Glutamatergic neuron (in vitro differentiated cells): ENCODE measurements at places on chromosomes 16 and 17. TPM values are rescaled to one million over a fixed set of nuclear protein-coding genes. Genes with fewer than 3 reads are reported as not detected.
A peak's percentile ranks its signal among the peaks of the same experiment; 100 is the strongest.

- DNase-seq: no peak
- H3K36me3 ChIP-seq: no peaks in the 10 kb centered on the region
- H3K27me3 ChIP-seq: peaks cover 2% of the 10 kb centered on the region
- no peak overlapping the region for H3K27ac ChIP-seq
- no peak overlapping the region for H3K4me3 ChIP-seq
- peaks cover 15% of the 10 kb centered on the region for H3K4me1 ChIP-seq
Observed at GRCh38 chr17:37123941-37124820, 175.4 kb downstream of the AATF start.

Gene ZG16B
- total RNA-seq: not detected

Gene CCL16
- total RNA-seq: not detected

DNA sequence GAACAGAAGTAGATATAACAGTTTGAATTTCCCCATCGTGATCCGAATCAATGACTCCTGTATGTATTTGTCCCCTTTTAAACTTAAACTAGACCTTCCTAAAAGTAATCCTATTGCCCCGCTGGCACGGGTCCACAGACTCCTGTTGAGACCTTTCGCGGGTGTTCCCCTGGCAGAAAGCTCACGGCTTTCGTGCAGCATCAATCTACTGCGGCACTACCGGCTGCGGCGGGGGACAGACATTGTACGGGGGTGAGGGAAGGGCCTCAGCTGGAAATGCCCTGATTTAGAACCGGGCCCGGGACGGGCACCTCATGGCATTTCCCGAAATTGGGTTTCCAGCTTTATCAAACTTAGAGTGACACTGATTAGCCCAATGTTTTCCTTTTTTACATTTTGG, 14.6 kb downstream of the IL32 start:
- H3K27me3 ChIP-seq: peaks cover 8% of the 10 kb centered on the region
- H3K4me1 ChIP-seq: no peaks in the 10 kb centered on the region
- H3K4me3 ChIP-seq: no peak overlapping the region
- no peak for DNase-seq

GRCh38 chr17:79800325-79801155, 3.7 kb upstream of the CBX8 start:
- peak overlapping the region; percentile 85 for H3K4me3 ChIP-seq
- H3K27me3 ChIP-seq: peaks cover 44% of the 10 kb centered on the region
- H3K4me1 ChIP-seq: peaks cover 22% of the 10 kb centered on the region
- H3K36me3 ChIP-seq: peaks cover 3% of the 10 kb centered on the region
- DNase-seq: peak; percentile 71

GRCh38 chr16:85648805-85649204, 35.7 kb downstream of the GSE1 start:
- H3K27me3 ChIP-seq: peaks cover 39% of the 10 kb centered on the region
- H3K27ac ChIP-seq: peak overlapping the region; percentile 76
- H3K36me3 ChIP-seq: no peaks in the 10 kb centered on the region
- H3K4me1 ChIP-seq: peaks cover 34% of the 10 kb centered on the region
- peak overlapping the region; percentile 76 for H3K4me3 ChIP-seq
- no peak for DNase-seq

Gene RHBDL3
- total RNA-seq: 124 TPM

Gene TK1
- 2.5 TPM for total RNA-seq

- H3K27ac ChIP-seq: no peak within 1 kb of the TSS
- H3K27me3 ChIP-seq: peaks cover 2% of the 10 kb centered on the region
- no peaks in the 10 kb centered on the region for H3K36me3 ChIP-seq
Observed at GRCh38 chr16:53052519-53053501, at the start of gene CHD9NB. Gene CHD9NB (minus strand): TSS chr16:53052897. CDS start chr16:53044158, 8,739 bp downstream.

Gene AURKB
- 17.3 TPM for total RNA-seq

Gene CNGB1
- total RNA-seq: 0.91 TPM

GRCh38 chr16:65406116-65406515, 284.3 kb upstream of the CDH11 start:
- H3K4me1 ChIP-seq: no peaks in the 10 kb centered on the region
- H3K36me3 ChIP-seq: no peaks in the 10 kb centered on the region
- H3K4me3 ChIP-seq: no peak overlapping the region
- no peak for DNase-seq
- H3K27me3 ChIP-seq: no peaks in the 10 kb centered on the region

GRCh38 chr17:81171941-81172340, 5.9 kb upstream of the AATK start:
- peak overlapping the region; percentile 93 for H3K27ac ChIP-seq
- DNase-seq: no peak
- H3K4me1 ChIP-seq: peaks cover 11% of the 10 kb centered on the region
- peaks cover 22% of the 10 kb centered on the region for H3K36me3 ChIP-seq

DNA sequence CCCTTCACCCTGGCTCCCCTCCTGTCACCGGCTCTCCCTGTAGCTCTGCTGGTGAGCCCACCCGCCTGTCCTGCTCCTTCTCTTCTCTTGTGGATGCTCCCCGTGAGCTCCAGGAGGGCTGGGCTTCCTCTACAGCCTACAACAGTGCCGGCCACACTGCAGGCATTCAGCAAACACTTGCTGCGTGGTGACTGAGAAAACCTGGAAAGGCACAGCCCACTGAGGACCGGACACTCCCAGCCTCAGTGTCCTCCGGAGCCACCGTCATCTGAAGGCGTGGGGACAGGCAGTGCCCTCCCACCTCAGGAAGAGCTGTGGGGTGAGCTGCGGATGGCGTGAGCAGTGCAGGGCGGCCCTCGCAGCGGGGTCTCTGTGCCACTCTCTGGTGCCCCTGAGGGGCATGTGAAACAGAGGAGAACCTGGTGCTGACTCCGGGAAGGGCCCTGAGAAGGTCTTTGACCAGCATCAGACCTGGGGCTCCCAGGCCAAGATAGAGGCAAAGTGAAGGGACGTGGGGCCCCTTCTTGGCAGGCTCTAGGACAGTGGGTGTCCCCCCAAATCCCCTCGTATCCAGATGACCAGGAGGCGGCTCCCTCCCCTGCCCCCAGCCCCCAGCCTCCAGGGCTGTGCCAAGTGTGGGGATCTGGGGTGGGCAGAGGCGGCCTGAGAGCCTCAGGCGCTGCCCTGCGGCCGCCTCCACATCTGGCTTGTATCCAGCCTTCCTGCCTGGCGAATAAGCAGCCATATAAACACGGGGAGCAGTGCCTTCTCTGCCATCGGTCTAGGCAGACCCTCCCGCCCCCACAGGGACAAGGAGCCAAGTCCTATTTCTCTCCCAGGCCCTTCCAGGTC, 44.0 kb upstream of the PABPN1L start:
- H3K36me3 ChIP-seq: peaks cover 12% of the 10 kb centered on the region
- H3K27ac ChIP-seq: no peak overlapping the region
- no peak overlapping the region for H3K4me3 ChIP-seq
- peaks cover 16% of the 10 kb centered on the region for H3K27me3 ChIP-seq

- H3K4me1 ChIP-seq: no peaks in the 10 kb centered on the region
- H3K4me3 ChIP-seq: no peak overlapping the region
- no peaks in the 10 kb centered on the region for H3K27me3 ChIP-seq
Observed at GRCh38 chr17:53724726-53725125, 98.0 kb upstream of the KIF2B start.

Gene GPR179
- 0.07 TPM for total RNA-seq

GRCh38 chr17:48393283-48393682, 36.7 kb downstream of the SKAP1 start:
- no peaks in the 10 kb centered on the region for H3K4me1 ChIP-seq
- H3K4me3 ChIP-seq: no peak overlapping the region
- no peaks in the 10 kb centered on the region for H3K36me3 ChIP-seq
- no peak overlapping the region for H3K27ac ChIP-seq
- no peak for DNase-seq

DNA sequence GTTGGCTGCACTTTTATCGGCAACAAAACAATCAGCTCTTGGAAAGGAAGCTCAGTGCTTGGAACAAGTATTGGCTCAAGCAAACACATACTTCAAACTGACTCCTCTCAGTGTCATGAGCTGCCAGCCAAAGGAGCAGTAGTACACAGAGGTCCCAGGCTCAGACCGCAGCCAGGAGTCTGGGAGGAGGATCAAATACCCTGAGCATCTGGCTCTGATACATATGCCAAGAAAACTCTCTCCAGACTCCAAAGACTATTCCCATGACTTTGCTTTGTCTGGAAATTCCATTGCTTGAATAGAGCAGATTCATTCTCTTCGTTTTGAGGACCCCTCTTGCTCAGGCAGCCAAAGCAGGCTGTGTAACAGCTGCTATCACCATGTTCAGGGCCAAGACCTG, 501.6 kb upstream of the PSMD7 start:
- no peaks in the 10 kb centered on the region for H3K36me3 ChIP-seq
- no peak for DNase-seq
- peaks cover 6% of the 10 kb centered on the region for H3K27me3 ChIP-seq

Gene PRCD
- total RNA-seq: 1.4 TPM

DNA sequence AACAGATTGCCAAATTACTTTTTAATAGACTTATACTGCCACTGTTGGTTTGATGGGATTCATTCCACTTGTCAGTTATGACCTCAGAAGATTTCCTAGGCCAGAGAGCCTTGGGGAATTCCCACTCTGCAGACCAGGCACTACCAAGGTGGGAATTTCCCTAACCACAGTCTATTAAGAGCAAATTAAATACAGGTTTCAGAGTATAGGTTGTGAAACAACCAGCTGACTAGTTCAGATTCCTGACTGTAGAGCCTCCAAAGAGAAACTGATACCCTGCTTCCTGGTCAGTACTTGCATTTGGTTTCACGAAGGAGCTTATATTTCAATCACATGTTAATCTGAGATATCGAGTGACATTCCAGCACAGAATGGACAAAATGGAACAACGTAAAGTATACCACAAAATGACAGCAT, 186.5 kb downstream of the STX8 start:
- H3K4me1 ChIP-seq: peaks cover 1% of the 10 kb centered on the region
- no peak for DNase-seq
- H3K4me3 ChIP-seq: no peak overlapping the region
- no peaks in the 10 kb centered on the region for H3K27me3 ChIP-seq
- no peak overlapping the region for H3K27ac ChIP-seq
- H3K36me3 ChIP-seq: peaks cover 9% of the 10 kb centered on the region

DNA sequence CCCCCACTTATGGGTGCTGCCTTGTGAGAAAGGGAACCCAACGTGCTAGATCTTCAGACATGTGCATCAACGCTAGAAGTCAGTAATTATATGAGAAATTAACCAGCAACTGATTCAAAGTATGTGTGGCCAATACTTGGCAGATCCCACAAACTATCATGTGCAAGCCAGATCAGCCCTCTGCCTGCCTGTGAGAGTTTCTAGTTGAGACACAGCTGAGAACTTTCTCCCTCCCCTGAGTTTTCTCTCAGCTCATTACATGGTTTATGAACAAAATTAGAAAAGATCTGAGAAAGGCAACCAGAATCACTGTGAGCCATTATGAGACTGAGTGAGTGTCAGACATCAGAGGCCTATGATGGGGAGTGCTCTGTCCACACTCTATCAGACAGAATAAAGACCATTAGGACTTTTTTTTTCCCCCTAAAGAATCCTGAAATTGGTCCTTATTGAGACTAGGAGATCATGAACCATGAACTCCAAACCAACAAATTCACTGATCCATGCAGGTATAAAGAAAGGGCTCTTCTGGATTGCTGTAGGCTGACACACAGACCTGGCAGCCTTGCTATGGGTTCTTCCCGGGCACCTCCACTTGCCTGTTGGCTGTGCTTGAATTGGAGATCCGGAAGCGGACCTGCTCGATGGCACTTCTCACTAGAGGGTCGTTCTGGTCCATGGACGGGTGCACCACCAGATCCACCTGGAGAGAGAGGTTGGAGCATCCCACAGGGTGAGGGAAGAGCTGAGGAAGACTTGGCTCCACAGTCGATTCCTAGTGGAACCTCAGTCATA, 51.5 kb downstream of the GTF3C1 start:
- H3K4me3 ChIP-seq: no peak overlapping the region
- peaks cover 2% of the 10 kb centered on the region for H3K27me3 ChIP-seq
- no peak overlapping the region for H3K27ac ChIP-seq

DNA sequence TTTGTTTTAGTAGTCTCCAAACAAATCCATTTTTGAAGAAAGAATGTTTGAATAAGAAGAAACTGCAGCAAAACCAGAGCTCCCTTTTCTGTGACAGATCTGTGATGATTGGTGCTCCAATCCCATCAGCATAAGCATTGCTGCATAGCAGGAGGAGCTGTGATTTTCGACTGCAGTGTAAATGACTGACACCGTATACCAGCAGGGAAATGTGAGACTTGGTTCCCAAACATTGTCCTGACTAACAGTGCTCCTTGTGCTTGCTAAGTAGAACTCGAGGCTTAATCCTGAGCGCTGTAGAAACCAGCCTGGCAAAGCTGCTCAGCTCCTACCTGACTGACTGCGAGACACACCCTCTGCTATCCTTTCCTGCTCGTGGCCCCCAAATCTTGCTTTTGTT, 57.2 kb downstream of the NUP93 start:
- peak overlapping the region; percentile 27 for H3K4me3 ChIP-seq
- H3K36me3 ChIP-seq: no peaks in the 10 kb centered on the region
- no peak for DNase-seq
- peaks cover 47% of the 10 kb centered on the region for H3K4me1 ChIP-seq
- peak overlapping the region; percentile 73 for H3K27ac ChIP-seq

GRCh38 chr16:576197-576822, 6.5 kb downstream of the PIGQ start:
- H3K4me3 ChIP-seq: no peak overlapping the region
- peaks cover 2% of the 10 kb centered on the region for H3K27me3 ChIP-seq
- DNase-seq: no peak
- peaks cover 11% of the 10 kb centered on the region for H3K4me1 ChIP-seq
- peak overlapping the region; percentile 69 for H3K27ac ChIP-seq
- H3K36me3 ChIP-seq: no peaks in the 10 kb centered on the region

DNA sequence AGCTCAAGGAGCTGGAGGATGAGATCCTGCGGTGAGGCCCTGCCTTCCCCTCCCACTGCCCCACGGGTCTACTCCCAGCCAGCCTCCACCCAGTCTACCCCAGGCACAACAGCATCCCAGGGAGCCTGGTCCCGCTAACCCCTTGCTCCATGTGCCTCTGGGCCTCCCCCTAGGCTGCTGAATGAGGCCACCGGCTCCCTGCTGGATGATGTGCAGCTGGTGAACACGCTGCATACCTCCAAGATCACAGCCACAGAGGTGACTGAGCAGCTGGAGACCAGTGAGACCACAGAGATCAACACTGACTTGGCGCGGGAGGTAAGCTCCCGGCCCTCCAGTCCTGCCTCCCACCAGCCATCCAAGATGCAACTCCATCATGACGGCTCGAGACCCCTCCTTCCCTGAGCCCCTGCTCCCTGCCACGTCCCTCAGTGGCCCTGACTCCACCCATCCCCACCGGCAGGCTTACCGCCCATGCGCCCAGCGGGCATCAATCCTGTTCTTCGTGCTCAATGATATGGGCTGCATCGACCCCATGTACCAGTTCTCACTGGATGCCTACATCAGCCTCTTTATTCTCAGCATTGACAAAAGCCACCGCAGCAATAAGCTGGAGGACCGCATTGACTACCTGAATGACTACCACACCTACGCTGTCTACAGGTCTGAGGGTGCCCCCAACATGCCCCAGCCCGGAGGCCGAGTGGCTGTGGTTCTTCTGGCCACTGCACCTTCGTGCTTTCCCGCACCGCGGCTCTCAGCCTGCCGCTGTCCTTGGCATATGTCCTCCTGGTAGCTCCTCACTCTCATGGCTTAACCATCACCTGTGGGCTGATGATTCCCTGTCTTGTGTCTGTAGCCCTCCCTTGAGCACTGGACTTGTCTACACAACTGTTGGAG, 15.0 kb upstream of the KDM6B start:
- no peak overlapping the region for H3K4me3 ChIP-seq
- no peaks in the 10 kb centered on the region for H3K36me3 ChIP-seq
- H3K27ac ChIP-seq: no peak overlapping the region
- H3K4me1 ChIP-seq: no peaks in the 10 kb centered on the region
- peaks cover 9% of the 10 kb centered on the region for H3K27me3 ChIP-seq
- DNase-seq: no peak

- peaks cover 1% of the 10 kb centered on the region for H3K27me3 ChIP-seq
- no peaks in the 10 kb centered on the region for H3K36me3 ChIP-seq
- no peak for DNase-seq
- H3K4me3 ChIP-seq: no peak overlapping the region
- peaks cover 5% of the 10 kb centered on the region for H3K4me1 ChIP-seq
- no peak overlapping the region for H3K27ac ChIP-seq
Observed at GRCh38 chr16:78778101-78779004, 678.9 kb downstream of the WWOX start.

Gene SERPINF2
- total RNA-seq: 0.37 TPM

Gene CENPT
- 153 TPM for total RNA-seq
